GM12864 (cell line): ENCODE measurements at places on chromosomes 3 and 15.
A peak's percentile ranks its signal among the peaks of the same experiment; 100 is the strongest.

- DNase-seq, result no peak
These were observed 12.3 kb upstream of the PHLDB2 start for GRCh38 chr3:111846717-111847116.

DNA sequence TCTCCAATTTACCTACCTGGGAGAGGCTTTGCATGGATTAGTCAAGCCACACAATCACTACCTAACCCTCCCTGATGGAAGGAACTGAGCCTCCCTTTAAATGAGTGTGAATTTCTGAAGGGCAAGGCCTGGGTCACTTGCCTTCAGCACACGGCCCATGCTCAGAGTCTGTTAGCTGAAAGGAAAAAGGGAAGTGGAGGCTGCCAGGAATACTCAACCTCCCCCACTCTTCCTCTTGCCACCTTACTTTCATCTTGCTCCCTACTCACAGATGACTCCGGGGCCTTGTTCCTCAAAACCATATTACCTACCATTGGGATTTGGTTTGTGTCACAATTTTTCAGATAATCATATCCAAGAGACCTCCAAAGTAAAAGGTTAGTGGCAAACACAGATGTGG lies 220.0 kb downstream of the ABHD5 start:
- DNase-seq, result no peak

DNA sequence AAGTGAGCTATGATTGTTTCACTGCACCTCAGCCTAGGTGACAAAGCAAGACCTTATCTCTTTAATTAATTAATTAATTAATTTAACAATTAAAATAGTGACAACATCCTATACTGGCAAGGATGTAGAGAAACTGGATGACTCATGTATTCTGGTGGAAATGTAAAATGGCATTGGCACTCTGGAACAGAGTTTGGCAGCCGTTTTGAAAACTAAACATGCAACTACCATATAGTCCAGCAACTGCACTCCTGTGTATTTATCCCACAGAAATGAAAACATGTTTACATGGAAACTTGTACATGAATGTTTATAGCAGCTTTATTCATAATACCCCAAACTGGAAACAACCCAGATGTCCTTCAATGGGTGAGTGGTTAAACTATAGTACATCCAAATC lies 56.6 kb downstream of the ANP32A start:
- DNase-seq, result no peak

GRCh38 chr3:64242435-64242834 lies 17.2 kb upstream of the PRICKLE2 start:
- no peak for DNase-seq

GRCh38 chr15:70578196-70578595 lies 185.2 kb downstream of the UACA start:
- no peak for DNase-seq

GRCh38 chr3:58824285-58824684 lies 157.7 kb upstream of the FAM3D start:
- no peak for DNase-seq

DNA sequence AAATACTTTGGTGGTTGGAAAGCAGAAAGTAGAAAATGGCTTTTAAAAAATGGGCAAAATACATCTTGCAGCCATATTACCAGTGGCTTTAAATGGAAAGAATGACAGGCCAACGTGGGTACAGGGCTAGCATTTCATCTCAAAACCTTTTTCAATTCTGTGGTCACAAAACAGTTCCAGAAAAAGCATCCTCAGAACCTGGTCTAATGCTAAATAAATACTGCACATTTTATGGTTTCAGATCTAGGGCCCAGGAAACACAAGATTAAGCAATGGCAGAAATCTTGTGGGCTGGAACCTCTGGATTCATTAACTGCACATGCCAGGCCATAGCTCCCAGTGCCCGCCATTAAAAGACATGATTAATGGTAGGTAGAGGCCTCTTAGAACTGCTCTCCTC lies 470.2 kb upstream of the RASGRP1 start:
- DNase-seq, result no peak

- no peak for DNase-seq
These were observed 23.4 kb downstream of the STRIT1 start for GRCh38 chr3:155270063-155270462.

DNA sequence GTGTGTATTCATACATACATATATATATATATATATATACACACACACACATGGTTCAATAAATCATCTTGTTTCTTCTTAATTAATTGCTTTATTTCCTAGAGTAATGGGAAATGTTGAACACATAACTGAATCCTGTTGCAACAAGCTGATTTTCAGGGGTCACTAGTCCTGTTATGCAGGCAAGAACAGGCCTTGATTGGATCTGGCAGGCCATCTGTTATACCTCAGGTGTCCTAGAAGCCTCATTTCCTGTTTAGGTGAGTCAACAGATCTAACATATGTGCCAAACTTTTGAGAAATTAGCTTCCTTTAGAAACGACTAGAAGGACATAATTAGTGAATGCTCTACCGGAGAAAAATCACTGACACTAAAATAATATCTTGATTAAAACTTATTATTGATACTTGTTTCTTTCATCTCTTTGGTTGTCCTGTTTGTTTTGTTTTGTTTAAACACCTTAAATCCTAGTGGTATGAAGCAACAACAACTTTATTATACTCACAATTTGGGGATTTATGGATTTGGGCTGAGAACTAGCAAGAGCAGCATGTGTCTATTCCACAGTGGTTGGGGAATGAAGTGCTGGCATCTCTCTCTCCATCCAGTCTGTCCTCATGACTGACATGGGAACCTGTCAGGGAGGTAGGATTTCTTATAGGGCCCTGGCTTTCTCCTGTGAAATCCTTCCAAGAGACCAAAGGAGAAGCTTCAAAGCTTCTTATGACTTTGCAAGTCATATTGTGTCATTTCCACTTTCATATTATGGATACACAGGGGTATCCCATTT lies 552.6 kb downstream of the NSUN3 start:
- DNase-seq, result no peak

DNA sequence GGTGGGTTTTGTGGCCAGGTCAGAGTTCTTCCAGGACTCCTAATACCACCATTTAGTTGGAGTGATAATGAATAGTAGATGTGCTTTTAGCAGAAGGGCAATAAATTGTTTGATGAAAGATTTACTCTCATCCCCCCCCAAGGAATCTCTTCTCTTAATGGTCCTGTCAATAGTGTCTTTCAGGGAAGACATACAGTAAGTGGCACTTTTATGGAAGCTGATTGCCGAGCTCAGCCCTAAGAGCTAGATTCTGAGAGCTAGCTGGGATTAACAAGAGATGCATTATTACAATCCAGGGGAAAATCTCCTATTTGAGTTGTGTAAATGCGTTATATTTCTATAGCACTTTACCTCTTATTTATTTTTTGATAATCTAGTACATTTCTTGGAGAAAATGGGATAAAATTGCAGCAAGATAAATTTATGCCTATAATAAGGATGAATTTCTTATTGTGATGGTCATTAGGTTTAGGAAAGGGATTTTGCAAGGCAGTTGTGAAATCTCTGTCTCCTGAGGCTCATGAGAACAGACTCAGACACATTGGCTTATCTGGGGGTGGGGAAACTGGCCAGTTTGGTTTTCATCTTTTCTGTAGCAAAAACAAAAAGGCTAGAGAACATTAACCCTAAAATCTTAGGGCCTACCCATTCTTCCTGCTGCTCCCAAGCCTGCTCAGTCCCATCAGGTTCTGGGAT lies 41.6 kb upstream of the CLSTN2 start:
- no peak for DNase-seq

GRCh38 chr3:41866298-41866697 lies 95.6 kb downstream of the ULK4 start:
- no peak for DNase-seq

GRCh38 chr3:158213461-158213860 lies 103.6 kb downstream of the RSRC1 start:
- no peak for DNase-seq

DNA sequence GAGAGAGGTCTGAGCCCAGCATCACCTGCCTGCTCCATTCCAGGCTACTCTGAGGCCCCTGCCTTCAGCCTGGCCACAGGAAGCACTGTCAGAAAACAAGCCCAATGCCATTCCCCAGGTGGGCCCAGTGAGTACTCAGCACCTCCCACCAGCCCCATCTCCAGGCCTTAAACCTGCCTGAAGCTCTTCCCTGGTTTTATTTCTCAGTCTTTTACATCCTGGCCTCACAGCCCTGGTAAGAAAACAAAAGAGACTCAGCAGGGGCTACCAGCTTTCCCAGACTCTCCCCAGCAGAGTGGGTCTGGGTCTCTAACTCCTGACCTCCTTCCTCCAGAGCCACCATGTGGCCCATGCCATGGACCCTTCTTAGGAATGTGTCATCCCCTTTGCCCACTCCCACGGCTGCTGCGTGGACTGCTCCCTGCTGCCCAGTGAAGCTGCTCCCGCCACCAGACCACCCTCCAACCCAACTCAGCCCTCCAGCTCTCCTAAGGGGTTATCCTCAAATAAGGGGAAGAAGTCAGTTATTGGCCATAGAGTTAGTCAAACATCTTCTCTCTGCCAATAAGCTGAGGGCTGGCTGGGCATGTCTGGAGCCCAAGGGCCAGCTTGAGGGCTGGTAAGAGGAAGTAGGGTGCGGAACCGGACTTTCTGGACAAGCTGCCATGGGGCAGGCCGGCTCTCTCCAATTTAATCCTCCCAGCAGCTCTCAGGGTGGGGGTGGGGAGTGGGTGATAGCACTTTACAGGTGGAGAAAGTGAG lies 116.7 kb upstream of the LINGO1 start:
- no peak for DNase-seq

DNA sequence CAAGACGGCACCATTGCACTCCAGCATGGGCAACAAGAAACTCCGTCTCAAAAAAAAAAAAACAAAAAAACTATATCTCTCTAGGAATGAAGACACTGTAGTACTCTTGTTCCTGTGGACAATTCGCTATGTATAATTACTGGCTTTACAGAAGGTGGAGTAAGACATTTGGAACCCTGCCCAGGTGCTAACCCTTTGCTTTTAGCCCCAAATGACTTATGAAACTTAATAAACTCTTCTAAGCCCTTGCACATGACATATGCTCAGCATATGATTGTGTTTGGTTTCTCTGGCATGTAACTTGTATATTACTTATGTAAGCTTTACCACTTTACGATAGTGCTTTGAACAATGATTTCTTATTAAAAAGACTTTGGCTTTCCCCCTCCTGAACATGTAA lies 27.3 kb upstream of the PRTG start:
- no peak for DNase-seq

GRCh38 chr3:132624790-132625189 lies 27.7 kb downstream of the ACKR4 start:
- DNase-seq, result no peak

DNA sequence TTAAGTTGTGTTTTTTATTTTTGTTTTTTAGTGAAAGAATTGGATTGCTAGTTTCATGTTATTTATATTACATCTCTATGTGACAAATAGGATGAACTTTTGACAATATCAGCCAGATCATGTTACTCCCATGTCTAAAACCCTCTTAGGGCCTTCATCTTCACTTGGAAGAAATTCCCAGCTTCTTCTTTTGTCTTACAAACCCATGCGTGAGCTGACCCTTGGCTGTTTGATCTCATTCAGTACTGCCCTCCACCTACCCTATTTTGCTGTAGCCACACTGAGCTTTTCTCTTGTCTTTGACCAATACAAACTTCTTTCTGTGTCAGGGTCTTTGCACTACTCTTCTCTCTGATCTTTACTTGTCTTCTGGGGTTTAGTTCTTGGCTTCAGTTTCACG lies 37.0 kb downstream of the RBM6 start:
- DNase-seq, result no peak

GRCh38 chr3:108130701-108131474 lies 40.1 kb upstream of the CD47 start:
- DNase-seq, result no peak

DNA sequence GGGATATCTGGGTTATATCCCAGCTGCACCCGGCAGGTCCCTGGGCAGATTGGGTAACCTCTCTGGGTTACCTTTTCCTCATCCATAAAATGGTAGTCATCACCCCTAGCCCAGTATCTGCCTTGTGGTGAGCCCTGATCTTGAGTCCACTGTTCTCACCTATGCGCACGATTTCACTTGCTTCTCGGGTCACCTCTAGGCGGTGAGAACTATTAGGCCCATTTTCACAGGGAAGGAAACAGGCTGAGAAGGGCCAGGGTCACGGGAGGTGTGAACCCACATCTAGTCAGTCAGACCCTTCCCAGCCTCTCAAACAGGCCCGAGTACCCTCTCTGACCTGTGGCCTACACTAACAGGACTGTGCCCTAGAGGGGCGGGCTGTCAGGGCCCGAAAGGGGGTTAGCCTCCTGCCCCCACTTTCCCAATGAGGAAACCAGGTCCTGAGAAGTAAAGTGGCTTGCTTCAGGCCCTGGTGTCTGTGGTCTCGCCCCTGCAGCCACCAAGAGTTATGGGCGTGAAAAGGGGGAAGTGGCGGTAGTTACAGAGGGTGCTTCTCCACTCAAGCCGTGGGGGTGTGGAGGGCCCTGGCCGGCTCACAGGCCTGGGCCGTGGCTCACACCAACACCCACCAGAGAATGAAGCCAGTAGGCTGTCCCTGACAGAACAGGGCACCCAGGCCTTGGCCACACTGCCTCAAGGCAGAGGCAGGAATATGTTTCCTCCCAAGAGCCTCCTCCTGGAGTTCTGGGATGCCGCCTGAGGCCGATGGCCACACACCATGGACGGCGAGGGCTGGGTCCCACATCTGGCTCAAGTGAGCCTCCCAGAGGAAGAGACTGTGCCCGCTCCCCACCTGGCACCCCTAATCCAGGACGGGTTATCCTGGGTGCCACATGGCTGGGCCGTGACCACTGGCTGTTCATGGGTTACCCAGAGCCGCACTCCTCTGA lies 19.5 kb downstream of the PSTPIP1 start:
- no peak for DNase-seq

DNA sequence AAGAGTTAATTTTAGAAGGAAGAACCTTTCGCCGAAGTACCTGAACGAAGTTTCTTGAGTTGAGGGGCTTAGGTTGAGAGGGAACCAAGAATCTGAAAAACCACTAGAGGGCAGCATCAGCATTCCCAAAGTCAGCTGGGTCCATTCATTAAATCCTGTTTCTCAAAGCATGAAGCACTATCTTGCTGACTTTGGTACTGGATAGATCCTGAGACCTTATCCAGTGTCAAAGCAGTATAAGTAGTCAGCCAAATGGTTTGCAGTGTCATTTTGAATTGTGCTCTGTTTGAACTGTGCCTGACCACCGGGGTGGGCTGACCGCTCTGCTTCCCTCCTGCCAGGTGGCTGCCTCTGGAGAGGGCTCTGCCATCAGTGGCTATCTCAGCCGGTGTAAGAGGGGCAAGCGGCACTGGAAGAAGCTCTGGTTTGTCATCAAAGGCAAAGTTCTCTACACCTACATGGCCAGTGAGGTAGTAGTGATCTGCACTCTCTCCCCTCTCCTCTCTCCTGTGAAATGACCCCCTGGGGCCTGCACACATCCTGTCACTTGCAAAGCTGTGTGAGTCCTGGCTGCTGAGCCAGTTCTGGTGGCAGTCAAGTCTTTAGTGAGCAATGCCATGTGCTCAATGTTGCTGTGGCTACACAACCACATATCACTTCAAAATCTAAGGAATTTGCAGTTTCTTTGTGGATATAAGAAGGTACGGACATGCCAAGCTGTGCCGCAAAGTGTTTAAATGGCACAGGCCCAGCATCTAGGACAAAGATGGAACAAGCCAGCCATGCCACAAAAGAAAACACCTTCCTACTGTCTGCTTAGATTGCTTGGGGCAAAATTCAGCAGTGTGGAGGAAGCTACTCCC lies 21.4 kb upstream of the NR2C2 start:
- peak; percentile 26 for DNase-seq

GRCh38 chr3:172276103-172276502 lies 172.2 kb downstream of the GHSR start:
- no peak for DNase-seq
